ENCODE measurements at places on chromosomes 1 and 21. TPM values are rescaled to one million over a fixed set of nuclear protein-coding genes. Genes with fewer than 3 reads are reported as not detected.

The ZBTB7B gene
- polyA plus RNA-seq, result 222 TPM

- no peaks in the 10 kb centered on the region for H3K36me3 ChIP-seq
- no peaks in the 10 kb centered on the region for H3K27me3 ChIP-seq
- peaks cover 5% of the 10 kb centered on the region for H3K4me1 ChIP-seq
- H3K27ac ChIP-seq, result peak overlapping the region; percentile 91
Observed at GRCh38 chr1:65001231-65001792, 35.0 kb upstream of the JAK1 start.

DNA sequence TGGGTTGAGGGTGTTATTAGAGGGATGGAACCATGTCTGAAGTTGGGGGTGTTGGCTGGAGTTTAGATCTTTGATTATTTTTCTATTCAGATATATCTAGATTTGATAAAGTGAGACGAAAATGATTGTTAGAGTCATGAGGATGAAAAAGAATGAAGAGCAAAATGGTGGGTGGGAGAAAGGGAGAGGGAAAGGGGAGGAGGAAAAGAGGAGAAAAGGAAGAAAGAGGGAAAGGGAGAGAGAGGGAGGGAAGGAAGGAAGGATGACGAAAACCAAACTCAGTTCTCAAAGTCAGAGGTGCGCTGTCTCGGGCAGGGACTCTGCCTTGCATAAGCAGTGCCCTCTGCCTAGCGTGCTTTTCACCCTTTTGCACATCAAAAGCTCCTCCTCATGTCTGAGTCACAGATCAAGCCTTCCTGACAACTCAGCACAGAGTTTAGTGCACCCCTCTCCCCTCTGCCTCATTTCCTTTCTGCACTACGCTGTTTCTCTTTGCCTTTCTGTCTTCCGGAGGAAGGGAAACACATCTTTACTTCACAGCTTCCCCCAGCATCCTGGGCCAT, 225.8 kb upstream of the PROX1 start:
- peaks cover 5% of the 10 kb centered on the region for H3K4me1 ChIP-seq
- DNase-seq, result no peak
- no peaks in the 10 kb centered on the region for H3K27me3 ChIP-seq
- H3K27ac ChIP-seq, result no peak overlapping the region
- no peaks in the 10 kb centered on the region for H3K36me3 ChIP-seq

DNA sequence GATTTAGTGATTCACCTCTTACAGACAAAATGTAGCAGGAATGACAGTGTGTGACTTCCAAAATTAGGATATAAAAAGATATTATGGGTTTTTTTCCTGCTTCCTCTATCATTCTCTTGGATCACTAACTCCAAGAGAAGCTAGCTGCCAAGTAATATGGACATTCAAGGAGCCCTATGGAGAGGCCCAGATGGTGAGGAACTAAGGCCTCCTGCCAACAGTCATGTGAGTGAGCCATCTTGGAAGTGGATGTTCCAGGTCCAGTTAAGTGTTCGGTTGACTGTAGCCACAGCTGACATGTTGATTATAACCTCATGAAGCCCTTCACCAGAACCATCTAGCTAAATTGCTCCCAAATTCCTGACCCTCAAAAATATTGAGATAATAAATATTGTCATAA, 38.8 kb downstream of the CD160 start:
- peaks cover 3% of the 10 kb centered on the region for H3K36me3 ChIP-seq
- no peak for DNase-seq
- H3K27me3 ChIP-seq, result no peaks in the 10 kb centered on the region
- H3K27ac ChIP-seq, result no peak overlapping the region

DNA sequence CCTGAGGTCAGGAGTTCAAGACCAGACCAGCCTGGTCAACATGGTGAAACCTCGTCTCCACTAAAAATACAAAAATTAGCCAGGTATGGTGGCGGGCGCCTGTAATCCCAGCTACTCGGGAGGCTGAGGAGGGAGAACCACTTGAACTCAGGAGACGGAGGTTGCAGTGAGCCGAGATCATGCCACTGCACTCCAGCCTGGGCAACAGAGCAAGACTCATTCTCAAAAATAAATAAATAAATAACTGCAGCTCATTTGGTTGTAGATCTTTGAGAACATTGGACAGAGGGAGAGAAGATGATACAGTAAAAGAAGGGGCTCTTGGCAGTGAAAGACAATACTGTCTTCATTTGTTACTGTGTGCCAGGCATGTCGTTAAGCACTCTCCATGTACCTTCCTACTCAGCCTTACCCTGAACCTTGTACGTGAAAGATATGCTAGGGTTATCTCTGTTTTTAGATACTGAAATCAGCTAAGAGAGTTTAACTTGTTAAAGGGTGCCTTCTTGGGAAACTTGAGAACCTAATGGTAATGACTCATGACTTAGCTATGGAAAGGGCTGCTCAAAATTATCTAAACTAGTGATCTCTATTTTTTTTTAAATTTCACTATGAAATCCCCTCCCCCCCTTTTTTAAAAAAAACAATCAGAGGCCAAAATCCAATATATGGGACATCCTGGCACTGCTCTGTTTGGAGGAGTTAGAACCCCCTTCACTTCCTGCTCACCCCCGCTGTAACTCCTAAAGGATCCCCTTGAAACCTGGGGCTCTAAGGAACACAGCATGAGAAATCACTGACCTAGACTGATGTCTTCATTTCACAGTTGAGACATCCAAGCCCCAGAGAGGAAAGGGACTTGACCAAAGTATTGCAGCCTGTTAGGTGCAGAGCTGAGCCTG, 6.8 kb upstream of the KPNA6 start:
- H3K27ac ChIP-seq, result no peak overlapping the region
- H3K27me3 ChIP-seq, result no peaks in the 10 kb centered on the region
- DNase-seq, result peak; percentile 47
- no peaks in the 10 kb centered on the region for H3K4me1 ChIP-seq

GRCh38 chr1:212290608-212291007, 5.4 kb downstream of the PPP2R5A start:
- DNase-seq, result no peak
- H3K27me3 ChIP-seq, result no peaks in the 10 kb centered on the region
- H3K4me3 ChIP-seq, result no peak overlapping the region
- no peak overlapping the region for H3K27ac ChIP-seq

GRCh38 chr1:185907246-185907645, 173.1 kb downstream of the HMCN1 start:
- H3K36me3 ChIP-seq, result no peaks in the 10 kb centered on the region
- H3K4me3 ChIP-seq, result no peak overlapping the region
- no peak for DNase-seq
- no peaks in the 10 kb centered on the region for H3K27me3 ChIP-seq

The PTGFRN gene
- 21.6 TPM for polyA plus RNA-seq

DNA sequence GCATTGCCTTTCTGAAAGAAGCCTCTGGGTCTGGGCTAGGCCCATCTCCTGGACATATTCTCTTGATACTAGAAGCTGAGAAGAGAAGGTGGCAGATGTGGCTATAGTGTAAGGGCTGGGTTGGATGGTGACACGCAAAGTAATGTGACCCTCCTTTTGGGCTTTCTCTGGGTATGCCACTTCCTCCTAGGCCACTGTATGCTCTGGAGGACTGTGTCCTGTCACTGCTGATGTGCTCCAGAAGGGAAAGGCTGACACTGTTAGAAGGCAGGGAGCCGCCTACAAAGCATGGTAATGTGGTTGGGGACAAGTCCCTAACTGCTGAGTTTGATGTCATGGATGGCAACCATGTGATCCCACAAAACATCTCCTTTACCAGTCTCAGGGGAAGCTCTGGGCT, 112.1 kb downstream of the BCAR3 start:
- H3K36me3 ChIP-seq, result peaks cover 46% of the 10 kb centered on the region
- H3K4me1 ChIP-seq, result no peaks in the 10 kb centered on the region
- H3K27me3 ChIP-seq, result no peaks in the 10 kb centered on the region
- no peak overlapping the region for H3K4me3 ChIP-seq
- DNase-seq, result no peak

The RASSF5 gene
- 1.6 TPM for polyA plus RNA-seq

- peaks cover 4% of the 10 kb centered on the region for H3K36me3 ChIP-seq
- H3K4me3 ChIP-seq, result no peak overlapping the region
- H3K4me1 ChIP-seq, result peaks cover 2% of the 10 kb centered on the region
- H3K27ac ChIP-seq, result no peak overlapping the region
- no peak for DNase-seq
- no peaks in the 10 kb centered on the region for H3K27me3 ChIP-seq
Observed at GRCh38 chr1:68112835-68113243, 62.4 kb upstream of the DIRAS3 start.

GRCh38 chr1:12490532-12491142, 127.4 kb downstream of the DHRS3 start:
- no peak overlapping the region for H3K27ac ChIP-seq
- H3K4me3 ChIP-seq, result no peak overlapping the region
- H3K4me1 ChIP-seq, result no peaks in the 10 kb centered on the region
- no peak for DNase-seq

Data from small intestine (tissue), 16 donors.